Activated CD4-positive, alpha-beta T cell treated with anti-CD3 and anti-CD28 coated beads, Interleukin-2, Interleukin-4, amounts not matched to agents 100 ng/mL and 50 ng/mL, durations not matched to agents 16 hours and 8 hours (primary cell): ENCODE measurements at places on chromosomes 7 and 10.

DNA sequence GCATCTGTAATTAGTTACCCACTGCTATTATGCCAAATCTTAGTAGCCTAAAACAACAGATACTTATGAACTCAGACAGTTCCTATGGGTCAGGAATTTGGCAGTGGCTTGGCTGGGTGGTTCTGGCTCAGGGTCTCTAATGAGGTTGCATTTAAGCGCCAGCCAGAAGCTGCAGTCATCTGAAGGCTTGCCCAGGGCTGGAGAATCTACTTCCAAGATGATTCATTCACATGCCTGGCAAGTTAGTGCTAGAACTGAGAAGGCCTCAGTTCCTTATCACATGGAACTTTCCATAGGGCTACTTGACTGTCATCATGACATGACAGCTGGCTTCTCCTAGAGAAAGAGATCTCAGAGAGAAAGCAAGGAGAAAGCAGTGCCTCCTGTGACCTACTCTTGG lies 121.3 kb downstream of the AVL9 start:
- no peak for DNase-seq

GRCh38 chr7:30789334-30789711 lies 18.1 kb downstream of the MINDY4 start:
- no peak for DNase-seq

- DNase-seq = no peak
Measured at GRCh38 chr7:132636581-132636980, 60.3 kb upstream of the PLXNA4 start.

DNA sequence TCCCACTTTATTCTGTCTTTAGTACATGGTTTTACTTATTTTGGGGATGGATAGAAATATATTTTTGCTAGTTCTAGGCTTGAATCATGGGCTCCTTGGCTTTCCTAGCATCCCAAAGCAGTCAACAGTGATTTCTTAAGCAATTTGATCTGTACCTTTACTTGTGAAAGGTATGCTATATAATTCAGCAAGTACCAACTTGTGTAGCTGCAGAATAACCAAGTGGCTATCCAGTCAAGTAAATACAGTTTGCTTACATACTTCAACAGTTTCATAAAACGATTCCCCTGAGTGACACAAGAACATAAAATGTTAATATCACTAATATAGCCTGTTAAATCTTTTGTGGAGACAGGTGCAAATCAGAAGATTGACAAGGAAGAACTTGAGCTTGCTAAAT lies 67.2 kb downstream of the PODXL start:
- no peak for DNase-seq

DNA sequence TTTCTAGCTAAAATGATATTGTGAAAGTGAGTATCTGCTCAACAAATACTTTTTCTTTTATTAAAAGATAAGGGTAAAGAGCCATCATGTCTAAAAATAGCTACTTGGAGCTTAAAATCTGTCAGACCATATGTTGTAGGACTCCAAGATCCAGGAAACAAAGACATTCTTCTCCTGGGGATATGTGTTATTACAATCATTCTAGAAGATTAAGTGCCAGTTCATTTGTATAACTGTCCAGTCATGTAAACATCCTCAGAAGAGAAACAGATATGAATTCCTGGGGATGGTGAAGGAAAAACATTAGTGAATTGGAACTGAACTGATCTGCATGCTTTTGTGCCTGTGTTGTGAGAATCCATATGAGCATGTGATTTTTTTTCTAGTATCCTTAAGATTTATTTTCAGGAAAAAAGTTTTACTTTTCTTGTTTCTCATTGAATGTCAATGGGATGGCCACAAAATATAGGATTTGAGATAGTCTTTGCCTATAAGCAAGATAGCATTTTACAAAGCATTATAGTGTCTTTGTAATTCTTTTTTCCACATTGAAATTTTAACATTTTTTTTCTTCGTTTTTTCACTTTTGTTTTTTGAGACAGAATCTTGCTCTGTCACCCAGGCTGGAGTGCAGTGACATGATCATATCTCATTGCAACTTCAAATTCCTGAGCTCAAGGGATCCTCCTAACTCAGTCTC lies 14.4 kb upstream of the MTERF1 start:
- DNase-seq = no peak

- no peak for DNase-seq
Measured at GRCh38 chr7:101861218-101861775, 43.9 kb downstream of the CUX1 start.

DNA sequence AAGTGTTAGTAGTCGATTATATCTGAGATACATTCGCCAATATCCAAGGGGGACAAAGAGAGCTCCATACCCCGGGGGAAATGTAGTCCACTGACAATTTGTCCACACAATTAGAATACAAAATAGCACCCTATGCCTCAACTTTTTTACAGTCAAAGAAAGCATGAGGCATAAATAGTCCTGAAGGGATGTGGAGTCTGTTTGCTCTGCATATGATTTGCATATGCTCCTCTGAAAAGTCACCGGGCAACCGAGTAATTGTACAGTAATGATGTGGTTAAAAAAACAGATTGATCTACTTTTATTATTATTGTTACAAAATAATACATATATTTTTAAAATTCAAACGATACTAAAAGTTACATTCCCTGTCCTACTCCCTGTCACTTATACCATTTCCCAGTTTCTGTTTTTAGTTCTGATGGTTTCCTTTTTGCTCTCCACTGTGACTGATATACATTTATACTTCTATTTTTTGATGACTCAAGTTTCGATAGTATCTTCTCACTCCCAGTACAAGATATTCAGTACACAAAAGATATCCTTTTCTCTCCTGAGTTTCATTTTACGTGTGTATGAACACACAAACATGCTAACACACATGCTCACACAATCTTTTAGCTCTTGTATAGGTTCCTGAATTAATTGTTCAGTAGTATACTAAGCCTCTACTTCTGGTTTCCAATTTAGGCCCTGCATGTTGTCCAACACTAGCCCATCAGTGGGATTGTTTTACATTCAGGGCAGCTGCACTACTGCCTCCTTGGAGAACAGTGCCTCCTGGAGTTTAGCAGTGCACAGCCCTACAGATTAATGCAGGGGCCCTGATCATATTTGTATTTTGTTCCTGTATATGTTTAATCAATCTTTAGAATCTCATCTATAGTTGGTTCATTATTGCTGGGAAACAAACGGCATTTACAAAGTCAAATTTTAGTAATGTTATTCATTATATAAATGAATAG lies 130.9 kb downstream of the TES start:
- DNase-seq = no peak

GRCh38 chr7:107276220-107276827 lies 107.5 kb downstream of the HBP1 start:
- no peak for DNase-seq
